ENCODE measurements at places on chromosomes 6 and 20. TPM values are rescaled to one million over a fixed set of nuclear protein-coding genes. Genes with fewer than 3 reads are reported as not detected.

GRCh38 chr6:139373154-139373927 is 1.1 kb downstream of the CITED2 start:
- DNase-seq = peak; percentile 75

The CD24 gene
- total RNA-seq = 81.7 TPM

GRCh38 chr6:165858586-165858985 is 195.5 kb upstream of the PDE10A start:
- no peak for DNase-seq

GRCh38 chr6:72272958-72273357 is 348.9 kb upstream of the KCNQ5 start:
- no peak for DNase-seq

DNA sequence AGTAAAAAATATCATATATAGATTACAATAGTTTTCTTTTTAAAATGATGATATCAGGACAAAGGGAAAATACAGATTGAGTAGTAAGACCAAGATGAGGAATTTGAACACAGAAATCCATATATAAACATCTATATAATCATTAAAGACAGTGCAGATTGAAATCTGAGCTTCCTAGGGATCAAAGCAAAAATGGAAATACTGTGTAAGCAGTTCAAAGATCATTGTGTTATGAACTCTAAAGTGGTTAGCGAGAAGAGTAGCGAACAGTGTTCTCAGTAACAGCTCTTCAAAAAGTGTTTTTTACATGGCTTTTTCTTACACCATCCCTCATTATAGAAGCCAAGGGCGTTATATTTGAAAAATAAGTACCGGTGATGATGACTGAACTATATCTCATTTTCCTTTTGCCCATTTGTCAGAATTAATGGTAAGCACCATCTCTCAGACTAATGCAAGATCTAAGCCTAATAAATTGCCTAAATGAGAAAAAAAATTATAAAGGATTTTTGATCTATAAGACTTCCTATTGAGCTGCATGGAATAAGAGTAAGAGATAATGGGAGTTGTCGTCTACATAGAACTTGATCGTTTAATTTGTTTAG is 226.3 kb downstream of the ZFAND3 start:
- DNase-seq = no peak

- DNase-seq = no peak
Observed at GRCh38 chr6:162862941-162863340, 135.2 kb downstream of the PACRG start.

GRCh38 chr6:17448165-17448564 is 54.8 kb downstream of the CAP2 start:
- no peak for DNase-seq

- DNase-seq = no peak
Observed at GRCh38 chr6:112224088-112224487, 30.3 kb downstream of the LAMA4 start.

The DEF6 gene
- 5.7 TPM for total RNA-seq

DNA sequence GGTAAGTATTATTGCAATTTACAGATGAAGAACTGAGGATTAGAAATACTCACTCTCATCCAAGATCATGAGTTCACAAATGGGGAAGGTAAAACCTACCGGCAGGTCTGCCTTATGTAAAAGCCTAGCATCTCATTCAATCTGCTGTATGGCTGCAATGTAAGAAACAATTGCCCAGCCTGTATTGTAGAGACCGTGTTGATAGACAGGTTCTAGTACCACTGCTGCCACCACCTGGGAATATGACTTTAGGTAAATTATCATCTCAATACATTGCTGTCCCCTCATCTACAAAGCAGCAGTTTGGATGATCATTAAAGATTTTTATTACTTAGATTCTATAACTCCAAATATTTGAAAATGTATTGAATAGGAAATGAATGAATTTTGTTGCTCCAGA is 23.3 kb upstream of the ARHGAP18 start:
- no peak for DNase-seq

DNA sequence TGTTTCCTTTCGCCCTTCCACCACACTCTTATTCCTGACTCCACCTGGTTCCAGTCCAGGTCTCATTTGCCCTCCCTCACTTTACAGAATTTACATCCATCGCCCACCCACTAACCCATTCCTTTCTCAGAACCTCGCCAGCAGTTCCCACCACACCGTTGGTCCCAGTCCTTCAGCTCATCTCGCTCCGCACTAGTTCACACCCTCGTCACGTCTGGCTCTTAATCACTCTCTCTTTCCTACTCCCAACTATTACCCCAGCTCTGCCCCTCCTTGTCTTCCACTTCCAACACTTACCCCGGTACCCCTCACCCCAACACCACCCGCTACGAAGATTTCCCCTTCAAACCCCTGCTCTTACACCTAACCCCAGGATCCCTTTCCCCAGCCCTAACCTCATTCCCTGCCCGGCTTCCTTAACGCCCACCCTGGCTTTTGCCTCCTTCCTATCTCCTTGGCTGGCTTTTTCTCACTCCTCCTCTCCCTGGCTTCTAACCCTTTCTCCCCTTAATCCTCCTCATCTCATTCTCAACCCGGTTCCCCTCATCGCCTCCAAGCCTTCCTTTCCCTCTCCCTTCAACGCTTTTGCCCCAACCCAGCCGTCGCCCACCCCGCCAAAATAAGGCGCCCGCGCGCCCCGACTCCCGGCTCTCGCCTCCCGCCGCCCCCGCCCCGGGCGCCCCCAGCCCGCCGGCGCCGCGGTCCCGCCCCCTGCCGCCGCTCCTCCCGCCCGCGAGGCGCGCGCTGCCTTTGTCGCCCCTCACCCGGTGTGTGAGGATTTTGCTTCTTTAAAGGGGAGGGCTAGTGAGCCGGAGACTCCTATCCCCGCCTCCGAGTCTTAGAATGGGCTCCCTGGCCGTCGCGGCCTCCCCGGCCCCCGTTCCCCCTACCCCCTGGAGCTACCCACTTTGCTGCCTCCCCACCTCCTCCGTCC is 542 bp downstream of the USP49 start:
- DNase-seq = peak; percentile 5

The SLC26A8 gene
- total RNA-seq = 1.4 TPM

DNA sequence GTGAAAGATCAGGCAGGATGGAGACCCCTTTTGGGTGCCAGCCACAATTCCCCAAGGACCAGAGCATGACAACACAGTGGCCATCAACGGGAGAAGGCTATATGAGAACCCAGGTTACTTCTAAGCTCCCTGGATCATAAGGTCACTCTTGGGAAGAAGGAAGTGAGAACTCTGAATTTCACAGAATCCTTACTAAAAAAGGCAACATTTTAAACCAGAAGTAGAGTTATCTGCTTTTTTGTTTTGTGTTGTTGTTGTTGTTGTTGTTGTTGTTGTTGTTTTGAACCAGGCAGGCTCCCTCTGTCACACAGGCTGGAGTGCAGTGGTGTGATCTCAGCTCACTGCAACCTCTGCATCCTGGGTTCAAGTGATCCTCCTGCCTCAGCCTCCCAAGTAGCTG is 107.4 kb upstream of the TNFAIP3 start:
- no peak for DNase-seq

DNA sequence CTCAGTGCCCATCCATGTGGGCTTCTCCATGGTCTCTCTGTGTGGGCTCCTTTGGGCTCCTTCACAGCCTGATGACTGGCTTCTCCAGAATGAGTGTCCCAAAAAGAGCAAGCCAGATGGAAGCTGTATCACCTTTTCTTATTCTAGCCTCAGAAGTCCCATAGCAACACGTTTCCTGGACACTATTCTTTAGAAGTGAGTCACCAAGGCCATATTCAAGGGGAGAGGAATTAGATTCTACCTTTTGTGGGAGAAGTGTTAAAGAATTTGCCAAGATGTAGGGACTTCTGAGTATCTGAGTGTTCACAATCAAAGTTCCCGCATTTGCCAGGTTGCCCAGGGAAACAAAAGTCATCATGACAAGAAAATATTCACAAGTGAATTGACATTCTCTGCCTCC is 20.7 kb upstream of the TBC1D22B start:
- no peak for DNase-seq

GRCh38 chr20:56417911-56418310 is 5.9 kb downstream of the CASS4 start:
- DNase-seq = no peak

The ERMARD gene
- 17.0 TPM for total RNA-seq

The PEX6 gene
- 6.9 TPM for total RNA-seq

The NRSN1 gene
- total RNA-seq = not detected

Measured in Caco-2 (cell line).